ENCODE measurements at places on chromosomes 2 and 18.

GRCh38 chr2:38113051-38113450 is 37.1 kb upstream of the CYP1B1 start:
- no peak for DNase-seq

- no peak for DNase-seq
Measured at GRCh38 chr2:231425291-231425810, 29.8 kb downstream of the B3GNT7 start.

DNA sequence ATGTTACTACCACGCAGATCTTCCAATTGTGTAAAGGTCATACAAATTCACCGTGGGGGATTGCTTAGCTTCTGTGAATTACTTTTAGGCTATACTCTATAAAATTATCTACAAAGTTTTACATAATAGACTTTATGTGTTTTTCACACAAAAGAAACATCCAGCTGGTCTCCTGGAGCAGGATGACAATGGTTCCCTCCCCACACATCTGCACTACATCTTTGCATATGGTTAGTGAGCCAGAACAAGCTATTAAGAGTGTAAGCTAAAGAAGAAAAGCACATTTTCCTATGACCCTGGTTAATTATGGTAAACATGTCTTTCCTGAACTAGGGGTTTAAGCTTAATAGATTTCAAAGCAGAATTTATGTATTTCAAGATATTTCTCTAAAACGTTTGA is 295.1 kb downstream of the ASXL3 start:
- no peak for DNase-seq

DNA sequence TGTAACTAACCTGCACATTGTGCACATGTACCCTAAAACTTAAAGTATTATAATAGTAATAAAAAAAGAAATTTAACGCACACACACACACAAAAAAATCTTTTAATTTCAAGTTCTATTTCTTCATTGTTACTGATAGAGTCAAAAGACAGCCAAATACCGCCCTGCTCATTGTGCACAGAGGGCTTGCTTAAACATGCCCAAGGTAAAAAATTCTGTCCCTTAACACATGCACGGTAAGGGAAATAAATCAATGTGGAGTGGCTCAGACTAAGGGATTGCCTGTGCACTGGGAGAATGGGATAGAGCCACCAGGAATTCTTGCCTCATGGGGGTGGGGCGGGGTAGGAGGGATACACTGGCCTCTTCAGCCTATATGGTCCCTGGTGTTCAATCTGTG is 468.0 kb downstream of the NUP35 start:
- DNase-seq: no peak

DNA sequence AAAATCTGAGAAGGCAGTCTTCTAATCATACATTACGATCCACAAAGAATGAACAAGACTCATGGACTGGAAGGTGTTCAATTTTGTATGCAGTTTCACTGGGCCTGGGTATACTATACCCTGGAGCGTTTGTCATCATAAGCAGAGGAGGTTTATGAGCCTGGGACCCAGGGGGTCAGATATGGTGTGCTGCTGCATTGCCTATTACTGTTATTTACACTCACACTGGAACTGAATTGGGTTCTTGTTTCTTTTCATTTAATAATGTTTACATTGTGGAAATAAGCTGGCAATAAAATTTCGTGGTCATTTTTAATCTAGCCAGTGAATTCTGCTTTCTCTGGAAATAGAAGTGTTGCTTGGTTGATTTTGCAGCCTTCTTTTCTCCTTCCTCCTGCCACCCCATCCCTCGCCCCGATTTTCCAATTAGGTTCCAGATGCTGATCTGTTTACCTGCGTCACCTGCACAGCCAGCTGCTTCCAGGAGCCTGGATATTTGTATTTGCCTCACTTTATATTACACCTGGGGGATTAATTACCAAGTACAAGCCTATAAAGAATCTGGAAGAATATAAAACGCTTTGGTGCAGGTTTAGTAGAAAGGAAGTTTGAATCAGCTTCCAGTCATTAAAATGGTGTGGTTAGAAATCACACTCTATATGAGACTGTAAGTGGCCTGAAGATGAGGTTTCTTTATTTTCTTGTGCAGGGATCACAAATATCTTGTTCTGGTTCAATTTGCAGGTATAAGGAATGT is 234.4 kb downstream of the SOCS6 start:
- DNase-seq: no peak

DNA sequence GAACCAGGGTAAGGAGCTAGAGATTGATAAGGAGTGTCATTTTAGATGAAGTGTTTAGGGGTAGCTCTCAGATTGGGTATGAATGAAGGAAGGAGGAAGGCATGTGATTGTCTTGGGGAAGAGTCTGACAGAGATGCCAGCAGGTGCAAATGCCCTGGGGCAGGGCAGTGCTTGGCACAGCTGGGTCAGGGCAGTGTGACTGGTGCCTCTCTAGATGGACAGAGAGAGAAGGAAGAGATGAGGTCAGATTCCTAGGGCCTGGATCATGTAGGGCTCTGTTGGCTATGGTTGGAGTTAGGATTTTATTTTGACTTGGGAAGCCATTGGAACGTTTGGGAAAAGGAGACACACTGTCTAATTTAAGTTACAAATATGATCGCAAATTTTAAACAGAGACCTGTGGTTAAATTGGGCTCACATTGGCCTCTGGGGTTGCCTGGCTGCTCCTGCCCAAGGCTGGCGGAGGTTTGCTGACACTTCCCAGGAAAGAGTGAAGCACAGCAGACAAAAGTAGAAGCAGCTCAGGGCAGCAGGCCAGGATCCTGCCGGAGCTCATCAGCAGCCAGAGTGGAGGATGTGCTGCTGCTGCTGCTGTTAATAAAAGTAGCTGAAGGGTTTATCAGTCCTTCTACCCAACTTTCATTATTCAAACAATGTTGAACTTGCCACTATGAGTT is 32.7 kb upstream of the FHL2 start:
- DNase-seq: peak; percentile 80

DNA sequence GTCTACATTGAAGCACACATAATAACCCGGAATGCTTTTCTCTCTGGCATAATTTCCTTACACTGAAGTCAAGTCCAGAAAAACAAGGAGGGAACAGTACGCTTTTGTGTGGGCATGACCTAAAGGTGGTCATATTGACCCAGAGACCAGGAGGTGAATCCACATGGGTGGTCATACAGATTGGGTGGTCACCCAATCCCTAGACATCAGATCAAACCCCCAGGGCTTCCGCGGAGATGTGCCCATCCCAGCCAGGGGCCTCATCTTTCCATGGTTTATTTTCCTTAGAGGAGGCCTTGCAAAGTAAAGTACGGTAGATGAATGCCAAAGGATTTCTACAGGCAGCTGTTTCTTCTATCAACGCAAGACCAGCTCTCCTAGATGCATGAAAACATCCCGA is 38.8 kb downstream of the FAM168B start:
- DNase-seq: no peak

- no peak for DNase-seq
Measured at GRCh38 chr18:36380173-36380827, 82.8 kb downstream of the FHOD3 start.

DNA sequence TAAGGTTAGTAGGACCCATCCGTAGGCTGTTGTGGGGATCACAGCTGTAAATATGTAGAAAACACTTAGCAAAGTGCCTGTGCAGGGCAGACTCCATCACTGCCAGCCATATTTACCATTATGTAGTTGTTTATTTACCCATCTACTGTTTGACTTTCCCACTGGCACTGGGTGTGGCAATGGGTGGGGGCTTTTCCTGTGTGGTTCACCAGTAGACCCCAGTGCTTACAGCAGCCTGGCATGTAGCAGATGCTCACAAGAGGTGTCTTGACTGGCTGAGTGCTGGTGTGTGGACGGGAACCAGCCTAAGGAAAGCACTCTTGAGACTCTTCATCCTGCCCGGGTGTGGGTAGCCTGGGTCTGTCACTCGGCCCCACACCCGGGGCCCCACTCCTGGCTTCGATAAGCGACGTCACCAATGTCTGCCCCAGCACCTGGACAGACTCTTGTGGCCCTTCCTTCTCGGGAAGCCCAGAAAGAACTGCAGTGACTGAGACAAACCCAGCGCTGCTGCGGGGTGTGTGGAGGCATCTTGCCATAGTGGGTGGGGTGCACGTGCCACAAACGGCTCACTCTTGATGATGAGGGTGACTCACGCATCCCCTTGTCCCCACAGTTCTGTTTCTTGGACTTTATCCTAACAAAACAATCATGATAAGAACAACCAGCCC is 78.3 kb downstream of the HDAC4 start:
- DNase-seq: peak; percentile 31

GRCh38 chr2:24382363-24383073 is 22.2 kb upstream of the ITSN2 start:
- DNase-seq: peak; percentile 41
